ENCODE measurements at places on chromosomes 3 and 15.

- DNase-seq = no peak
Measured at GRCh38 chr3:94626573-94626972, 563.7 kb downstream of the NSUN3 start.

GRCh38 chr3:97884586-97885123 lies 62.8 kb downstream of the CRYBG3 start:
- no peak for DNase-seq

DNA sequence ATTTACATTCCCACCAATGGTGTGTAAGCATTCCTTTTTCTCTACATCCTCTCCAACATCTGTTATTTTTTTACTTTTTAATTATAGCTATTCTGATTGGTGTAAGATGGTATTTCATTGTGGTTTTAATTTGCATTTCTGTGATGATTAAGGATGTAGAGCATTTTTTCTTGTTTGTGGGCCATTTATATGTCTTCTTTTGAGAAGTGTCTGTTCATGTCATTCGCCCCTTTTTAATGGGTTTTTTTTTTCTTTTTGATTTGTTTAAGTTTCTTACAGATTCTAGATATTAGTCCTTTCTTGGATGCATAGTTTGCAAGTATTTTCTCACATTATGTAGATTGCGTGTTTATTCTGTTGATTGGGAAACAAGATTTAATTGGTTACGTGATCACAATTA lies 14.2 kb downstream of the RAP2B start:
- no peak for DNase-seq

- DNase-seq = no peak
Measured at GRCh38 chr3:19455546-19455945, 307.2 kb downstream of the KCNH8 start.

DNA sequence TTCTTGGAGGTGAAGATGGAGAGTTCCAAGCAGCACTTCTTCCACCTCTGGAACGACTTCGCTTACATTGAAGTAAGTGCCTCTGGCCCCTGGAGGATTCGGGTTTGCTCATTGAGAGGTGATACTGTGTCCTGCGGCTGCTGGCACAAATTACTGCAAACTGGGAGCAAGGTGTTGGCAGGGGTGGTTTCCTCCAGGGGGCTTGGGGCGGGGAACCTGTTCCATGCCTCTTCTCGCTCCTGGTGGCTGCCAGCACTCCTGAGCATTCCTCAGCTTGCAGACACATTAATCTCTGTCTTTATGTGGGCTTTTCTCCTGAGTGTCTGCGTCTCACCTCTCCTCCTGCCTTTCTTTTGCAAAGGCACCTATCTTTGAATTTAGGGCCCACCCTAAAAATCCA lies 47.4 kb downstream of the MESD start:
- no peak for DNase-seq

DNA sequence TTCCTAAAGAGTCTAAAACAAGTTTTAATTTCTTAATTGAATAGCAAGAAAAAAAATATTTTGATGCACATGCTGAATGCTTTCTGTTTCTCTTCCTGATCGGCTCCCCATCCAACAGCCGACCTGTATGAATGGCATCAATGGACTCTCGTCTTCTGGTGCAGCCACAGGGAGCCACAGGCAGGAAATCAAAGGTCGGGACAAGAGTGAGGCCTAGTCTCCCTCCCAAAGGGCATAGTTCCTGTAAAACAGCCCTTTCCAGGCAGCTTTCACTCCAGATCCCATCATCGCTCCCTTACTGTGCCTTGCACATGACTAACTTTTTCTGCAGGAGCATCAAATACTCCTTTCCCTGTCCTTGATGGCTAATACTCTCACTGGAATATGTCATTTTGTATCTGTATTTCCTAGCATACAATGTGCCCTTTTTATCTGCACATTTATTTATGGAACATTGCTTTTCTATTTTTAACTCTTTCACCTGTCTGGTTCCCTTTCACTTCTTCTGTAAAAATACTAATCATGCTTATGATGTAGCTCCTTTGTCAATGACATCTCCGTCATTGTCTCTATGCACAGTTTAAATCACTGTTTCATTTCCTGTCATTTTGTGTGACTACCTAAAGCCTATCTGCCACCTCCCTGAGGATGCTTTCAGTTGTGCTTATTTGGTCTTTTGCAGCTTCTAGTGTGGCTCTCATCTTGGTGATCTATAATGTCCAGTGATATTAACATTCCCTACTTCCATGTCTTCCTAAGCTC lies 326.2 kb downstream of the CTNNB1 start:
- DNase-seq = no peak

DNA sequence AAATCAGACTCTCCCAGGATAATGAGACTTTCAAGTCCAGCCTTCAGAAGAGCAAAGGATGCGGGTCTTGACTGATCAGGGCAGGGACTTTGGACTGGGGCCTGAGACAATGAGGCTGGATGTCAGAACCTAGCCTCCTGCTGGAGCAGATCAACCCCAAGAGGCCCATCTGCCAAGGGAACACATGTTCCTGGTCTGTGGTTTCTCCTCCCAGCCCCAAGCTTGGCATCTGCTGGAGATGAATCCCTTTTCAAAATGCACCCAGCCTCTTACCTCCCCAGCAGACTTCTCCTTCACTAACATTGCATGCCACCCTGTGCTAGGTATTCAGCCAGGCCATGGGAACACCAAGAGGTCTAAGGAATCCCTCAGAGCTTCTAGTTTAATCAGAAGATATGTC lies 43.7 kb upstream of the MFGE8 start:
- DNase-seq = no peak

DNA sequence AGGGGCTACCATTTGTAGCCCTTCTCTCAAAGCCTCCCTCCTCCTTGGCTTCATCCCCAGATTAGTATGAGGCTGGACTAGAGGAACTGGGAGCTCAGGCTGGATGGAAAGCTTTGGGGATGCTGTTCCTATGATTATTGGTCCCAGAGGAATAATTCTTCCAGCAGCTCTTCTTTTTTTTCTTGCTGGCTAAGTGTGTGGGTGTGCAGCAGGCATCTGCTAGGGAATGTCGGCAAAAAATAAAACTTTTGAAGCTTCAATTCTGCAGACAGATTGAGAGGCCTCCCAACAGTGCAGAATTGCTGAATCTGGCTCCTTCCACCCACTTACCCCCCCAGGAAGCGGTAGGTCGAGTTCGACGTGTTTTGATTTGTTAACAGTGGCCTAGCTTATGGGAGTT lies 138.5 kb upstream of the ANKRD28 start:
- no peak for DNase-seq

GRCh38 chr3:108343491-108343890 lies 47.1 kb downstream of the HHLA2 start:
- DNase-seq = no peak

- DNase-seq = no peak
Measured at GRCh38 chr3:184848934-184849333, 37.0 kb downstream of the VPS8 start.

DNA sequence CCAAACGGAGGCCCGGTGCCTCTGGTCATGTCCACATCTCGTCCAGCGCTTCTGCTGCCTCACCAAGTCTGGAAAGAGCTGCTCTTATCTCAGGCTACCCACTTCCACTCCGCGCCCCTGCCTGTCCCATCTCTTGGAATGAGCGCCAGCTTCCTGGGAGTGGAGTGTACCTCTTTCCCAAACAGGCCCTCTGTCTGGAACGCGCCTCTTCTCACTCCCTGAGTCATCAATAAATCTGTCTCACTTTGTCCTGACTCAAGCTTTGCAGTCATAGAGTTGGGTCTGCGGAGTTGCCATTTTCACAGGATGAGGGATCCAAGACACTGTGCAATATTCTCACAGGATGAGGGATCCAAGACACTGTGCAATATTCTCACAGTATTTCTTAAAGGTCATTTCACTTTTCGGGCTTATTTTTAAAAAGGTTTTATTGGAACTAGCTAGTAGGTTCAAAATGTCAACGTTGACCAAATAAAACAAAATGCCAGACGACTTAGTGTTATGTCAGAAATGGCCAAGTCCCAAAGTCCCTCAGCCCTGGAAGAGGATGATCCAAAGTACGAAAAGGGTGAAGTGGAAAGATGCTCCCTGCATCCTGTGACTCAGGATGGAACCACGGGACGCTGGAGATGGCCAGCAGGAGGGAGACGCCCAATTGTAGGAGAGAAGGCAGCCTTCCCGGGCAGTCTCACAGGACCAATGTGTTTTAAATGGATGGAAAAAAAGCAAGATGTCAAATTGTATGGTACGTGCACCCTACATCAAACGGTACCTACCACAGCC lies 81.1 kb downstream of the CHSY1 start:
- DNase-seq = no peak

- DNase-seq = no peak
Measured at GRCh38 chr15:51227940-51228732, 110.3 kb downstream of the CYP19A1 start.

- DNase-seq = no peak
Measured at GRCh38 chr3:194061421-194062030, 74.4 kb upstream of the HES1 start.

DNA sequence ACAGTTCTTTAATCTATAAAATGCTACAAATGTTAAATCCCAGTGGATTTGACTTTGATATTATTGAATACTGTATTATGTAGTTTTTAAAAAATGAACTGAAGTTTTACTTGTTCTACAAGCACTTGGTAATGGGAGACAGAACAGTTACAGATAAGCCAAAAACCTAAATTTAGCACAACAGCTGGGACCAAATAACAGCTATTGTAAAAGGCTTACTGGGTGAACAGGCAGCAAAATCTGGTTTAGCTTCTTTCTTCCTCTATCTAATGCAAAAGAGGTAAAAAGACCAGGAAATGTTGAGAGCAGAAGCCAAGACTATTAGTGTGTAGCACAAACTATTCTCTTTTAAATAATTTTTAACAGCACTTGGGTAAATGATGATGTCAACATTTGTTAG lies 1.6 kb upstream of the ATOSA start:
- no peak for DNase-seq

GRCh38 chr3:194810076-194810475 lies 124.4 kb downstream of the FAM43A start:
- no peak for DNase-seq
